SK-MEL-5 (cell line): ENCODE measurements at places on chromosomes 5 and 9. TPM values are rescaled to one million over a fixed set of nuclear protein-coding genes. Genes with fewer than 3 reads are reported as not detected.

The IFNE gene
- total RNA-seq = not detected in 2 replicates

The ATP6V1G1 gene
- 605 and 615 TPM in 2 replicates for total RNA-seq

The ASB6 gene
- 14.2 and 17.3 TPM in 2 replicates for total RNA-seq

The TSSK1B gene
- not detected in 2 replicates for total RNA-seq

The PCDHB6 gene
- 0.21 and 0.43 TPM in 2 replicates for total RNA-seq

The PCDHGB6 gene
- 0.21 and 0.40 TPM in 2 replicates for total RNA-seq

The OR1Q1 gene
- not detected in 2 replicates for total RNA-seq

The PCA3 gene
- total RNA-seq = 0.13 and 0.21 TPM in 2 replicates

The TAS2R1 gene
- total RNA-seq = not detected in 2 replicates

The PCDHGC5 gene
- total RNA-seq = 0.05 and 0.19 TPM in 2 replicates

The GRM6 gene
- total RNA-seq = not detected in 2 replicates

The EGR1 gene
- total RNA-seq = 1.9 and 2.8 TPM in 2 replicates

The ADRA1B gene
- total RNA-seq = not detected in 2 replicates

The C1QTNF3 gene
- total RNA-seq = 0.59 and 0.77 TPM in 2 replicates

The GABRA1 gene
- total RNA-seq = not detected in 2 replicates

The ZNF454 gene
- not detected in 2 replicates for total RNA-seq

The CDH6 gene
- total RNA-seq = not detected in 2 replicates

The LCN9 gene
- total RNA-seq = not detected in 2 replicates

The MEGF10 gene
- 11.4 and 16.4 TPM in 2 replicates for total RNA-seq

The CTSV gene
- total RNA-seq = 22.1 and 24.4 TPM in 2 replicates

The MEF2C gene
- 34.2 and 35.1 TPM in 2 replicates for total RNA-seq

The PIK3R1 gene
- total RNA-seq = 60.0 and 64.6 TPM in 2 replicates

The ADRB2 gene
- 0.21 and 0.48 TPM in 2 replicates for total RNA-seq

The PCDHGA8 gene
- 0.05 and 0.13 TPM in 2 replicates for total RNA-seq

The TRIM7 gene
- 4.1 and 6.8 TPM in 2 replicates for total RNA-seq

The CDKN2B-AS1 gene
- total RNA-seq = not detected in 2 replicates

The IZUMO3 gene
- not detected in 2 replicates for total RNA-seq

The SV2C gene
- total RNA-seq = not detected in 2 replicates

The PCDHGA3 gene
- total RNA-seq = 0.32 TPM in 1 of 2 replicates, not detected in the other

The PLCXD3 gene
- total RNA-seq = 0.05 and 0.16 TPM in 2 replicates

The TAF11L10 gene
- total RNA-seq = not detected in 2 replicates

The HTR4 gene
- total RNA-seq = not detected in 2 replicates

The SLC34A1 gene
- 0.16 and 0.19 TPM in 2 replicates for total RNA-seq

The DRD1 gene
- not detected in 2 replicates for total RNA-seq

The GABRB2 gene
- not detected in 2 replicates for total RNA-seq

The NIM1K gene
- 0.19 and 0.61 TPM in 2 replicates for total RNA-seq

The HOMER1 gene
- total RNA-seq = 12.6 and 13.7 TPM in 2 replicates

The PCDHA1 gene
- 0.48 and 0.55 TPM in 2 replicates for total RNA-seq

The BTNL3 gene
- not detected in 2 replicates for total RNA-seq

The ADAMTS2 gene
- not detected in 2 replicates for total RNA-seq

The PCDHAC2 gene
- total RNA-seq = 0.32 TPM in 2 replicates

The DHX29 gene
- total RNA-seq = 36.3 and 36.6 TPM in 2 replicates

The FRMD3 gene
- 21.5 and 22.1 TPM in 2 replicates for total RNA-seq

The GPR150 gene
- total RNA-seq = not detected in 2 replicates

The QRFP gene
- total RNA-seq = not detected in 2 replicates

The DBH gene
- not detected in 2 replicates for total RNA-seq

The KCNMB1 gene
- not detected in 2 replicates for total RNA-seq

The ORM2 gene
- not detected in 2 replicates for total RNA-seq

The ST8SIA4 gene
- 2.0 and 2.1 TPM in 2 replicates for total RNA-seq

The SMC2 gene
- total RNA-seq = 21.5 and 25.6 TPM in 2 replicates

The CTNND2 gene
- total RNA-seq = 0.85 and 1.2 TPM in 2 replicates

The LCP2 gene
- 0.26 and 0.51 TPM in 2 replicates for total RNA-seq

The FOXE1 gene
- 0.11 and 0.79 TPM in 2 replicates for total RNA-seq

The IL9 gene
- total RNA-seq = not detected in 2 replicates

The ENDOG gene
- total RNA-seq = 24.6 and 26.2 TPM in 2 replicates

The PCDHAC1 gene
- total RNA-seq = 0.58 and 0.72 TPM in 2 replicates
